Sigmoid colon (tissue), 7 donors: ENCODE measurements at places on chromosomes 16 and 17. TPM values are rescaled to one million over a fixed set of nuclear protein-coding genes. Genes with fewer than 3 reads are reported as not detected.

DNA sequence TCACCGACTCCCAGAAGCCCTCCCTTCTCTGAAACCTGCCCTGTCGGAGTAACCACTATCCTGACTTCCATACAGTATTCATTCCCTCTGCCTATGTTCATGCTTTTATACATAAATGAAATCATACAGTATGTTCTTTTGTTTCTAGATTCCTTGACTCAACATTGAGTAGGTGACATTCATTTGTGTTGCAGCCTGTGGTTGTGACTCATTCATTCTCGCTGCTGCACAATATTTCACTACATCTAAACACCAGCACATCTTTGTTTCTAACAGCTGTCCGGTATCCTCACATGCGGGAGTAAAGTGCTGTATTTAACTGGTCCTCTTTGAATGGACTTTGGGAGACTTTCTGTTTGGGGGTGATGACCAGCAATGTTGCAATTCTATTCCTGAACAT is 135.0 kb upstream of the FOXF1 start:
- DNase-seq, result no peak

FAM171A2 gene
- 0.66 TPM for total RNA-seq

KATNIP gene
- 31.9 TPM for total RNA-seq

DNA sequence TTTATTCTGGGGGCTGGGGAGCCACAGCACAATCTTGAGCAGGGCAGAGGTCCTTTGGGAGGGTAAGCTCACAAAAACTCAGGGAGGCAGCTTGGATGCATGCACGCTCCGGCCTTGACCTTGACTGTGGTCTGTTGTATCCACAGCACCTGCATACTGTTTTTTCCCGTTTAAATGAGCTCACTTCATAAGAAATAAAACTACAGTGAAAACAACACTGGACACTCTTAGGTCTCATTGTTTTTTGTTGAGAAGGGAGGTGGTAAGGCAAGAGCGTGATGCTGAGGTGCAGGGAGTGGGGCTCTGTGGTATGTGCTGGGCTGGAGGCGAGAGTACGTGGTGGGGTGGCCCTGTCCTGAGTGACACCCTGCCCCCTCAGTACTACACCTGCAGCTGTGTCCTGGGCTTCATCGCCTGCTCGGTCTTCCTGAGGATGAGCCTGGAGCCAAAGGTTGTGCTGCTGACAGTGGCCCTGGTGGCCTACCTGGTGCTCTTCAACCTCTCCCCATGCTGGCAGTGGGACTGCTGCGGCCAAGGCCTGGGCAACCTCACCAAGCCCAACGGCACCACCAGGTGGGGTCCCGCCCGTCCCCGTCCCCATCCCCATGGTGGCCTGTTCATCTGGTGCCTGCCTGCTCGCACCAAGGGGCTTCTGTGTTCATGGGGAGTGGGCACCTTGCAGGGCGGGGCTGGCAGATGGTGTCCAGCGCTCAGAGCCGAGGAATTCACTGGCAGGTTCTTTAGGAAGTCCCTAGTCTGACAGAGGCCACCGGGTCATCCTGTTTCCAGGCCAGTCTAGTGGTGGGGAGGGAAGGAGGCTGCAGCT is 44.2 kb downstream of the ADCY7 start:
- peak; percentile 64 for DNase-seq
